ENCODE measurements at places on chromosomes 1 and 21.

GRCh38 chr1:70887936-70888335 is 159.7 kb downstream of the PTGER3 start:
- DNase-seq = no peak

- no peak for DNase-seq
These were observed 13.5 kb downstream of the SHISA4 start for GRCh38 chr1:201902198-201902597.

DNA sequence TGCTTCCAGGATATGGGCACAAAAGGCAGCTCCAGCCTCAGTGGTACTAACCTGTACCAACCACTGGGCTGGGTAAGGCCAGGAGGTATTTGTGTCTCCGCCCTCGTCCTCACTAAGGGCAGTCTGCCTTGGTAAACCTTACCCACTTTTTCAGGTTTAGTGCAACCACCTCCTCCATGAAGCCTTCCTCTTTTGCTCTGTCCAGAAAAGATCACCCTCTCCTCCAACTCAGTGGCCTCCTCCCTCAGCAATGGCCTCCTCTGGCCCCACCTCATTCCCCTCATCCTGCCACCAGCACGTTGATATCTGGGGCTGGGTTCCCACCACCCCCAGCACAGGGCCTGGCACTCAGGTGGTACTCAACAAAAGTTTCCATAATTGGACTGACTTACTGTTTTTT is 161.5 kb downstream of the GRIK3 start:
- DNase-seq = no peak

- DNase-seq = no peak
These were observed 323.4 kb downstream of the LTN1 start for GRCh38 chr21:28669321-28669720.

GRCh38 chr1:227260433-227260832 is 57.9 kb downstream of the CDC42BPA start:
- no peak for DNase-seq

- peak; percentile 33 for DNase-seq
These were observed 16.9 kb downstream of the MTARC1 start for GRCh38 chr1:220803401-220804201.

GRCh38 chr1:96482616-96483015 is 239.0 kb upstream of the PTBP2 start:
- DNase-seq = no peak

- no peak for DNase-seq
These were observed 29.3 kb downstream of the CRYZ start for GRCh38 chr1:74703386-74704182.

DNA sequence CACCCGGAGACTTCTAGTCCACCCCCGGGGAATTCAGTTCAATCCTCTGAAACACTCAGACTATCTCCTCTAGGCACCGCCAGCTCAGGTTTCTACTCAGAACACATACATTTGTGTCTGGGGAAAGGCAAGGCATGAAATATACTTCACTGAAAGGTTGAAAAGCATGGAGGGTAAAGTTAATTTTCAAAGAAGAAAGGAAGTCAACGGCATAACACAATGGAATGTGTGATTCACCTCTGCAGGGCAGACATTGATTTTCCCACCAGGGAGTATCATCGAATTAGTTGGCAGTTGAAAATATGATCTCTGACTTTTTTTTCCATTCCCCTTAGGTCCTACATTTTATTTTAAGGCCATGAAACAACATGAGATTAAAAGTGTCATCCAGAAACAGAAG is 669.4 kb downstream of the SMYD3 start:
- DNase-seq = no peak

DNA sequence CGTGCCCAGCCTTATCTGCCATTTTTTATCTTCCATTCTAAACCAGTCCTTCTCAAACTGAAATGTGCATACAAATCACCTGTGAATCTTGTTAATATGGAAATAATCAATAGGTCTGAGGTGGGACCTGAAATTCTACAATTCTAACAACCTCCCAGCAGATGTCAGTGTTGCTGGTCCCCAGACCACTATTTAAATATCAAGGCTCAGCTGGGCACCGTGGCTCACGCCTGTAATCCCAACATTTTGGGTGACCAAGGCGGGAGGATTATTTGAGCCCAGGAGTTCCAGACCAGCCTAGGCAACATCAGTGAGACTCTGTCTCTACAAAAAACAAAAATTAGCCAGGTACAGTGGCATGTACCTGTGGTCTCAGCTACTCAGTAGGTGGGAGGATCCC is 4.1 kb downstream of the UQCRHL start:
- peak; percentile 17 for DNase-seq

DNA sequence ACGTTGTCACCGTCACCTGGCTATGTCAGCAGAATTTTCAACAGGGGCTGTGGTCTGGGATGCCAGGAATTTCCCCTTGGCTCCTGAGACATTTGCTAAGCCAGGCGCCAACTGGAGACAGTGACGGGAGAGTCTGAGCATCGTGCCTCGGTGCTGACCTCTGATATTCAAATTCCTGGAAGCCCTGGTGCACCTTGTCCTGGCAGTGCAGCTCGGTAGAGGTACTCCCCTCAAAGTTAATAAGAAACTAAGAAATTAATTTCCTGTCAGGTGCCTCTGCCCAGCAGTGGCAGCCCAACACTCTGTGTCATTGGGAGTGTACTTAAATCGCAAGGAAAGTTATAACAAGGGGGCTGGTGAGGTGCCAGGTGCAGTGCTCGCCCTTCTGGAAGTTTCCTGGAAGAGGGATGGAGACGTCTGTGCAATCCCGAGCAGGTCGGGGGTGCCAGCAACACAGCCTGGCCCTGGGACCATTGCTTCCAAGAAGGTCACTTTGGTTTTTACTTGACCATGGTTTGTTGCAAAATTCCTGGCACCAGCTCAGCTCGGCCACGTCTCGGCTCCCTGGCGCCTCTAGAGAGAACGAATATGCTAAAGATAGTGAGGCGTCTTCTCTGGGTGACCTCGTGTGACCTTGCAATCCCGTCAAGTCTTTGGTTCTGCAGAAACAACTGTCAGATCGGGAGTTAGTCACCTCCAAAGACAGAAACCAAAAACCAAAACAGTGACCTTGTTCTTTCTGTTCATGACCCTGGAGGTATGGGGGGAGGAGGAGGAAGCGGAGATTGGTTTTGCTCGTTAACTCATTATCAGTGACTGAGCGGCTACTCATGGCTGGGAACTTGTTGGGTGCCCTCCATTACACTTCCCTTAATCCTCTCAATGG is 149.5 kb upstream of the VAMP3 start:
- DNase-seq = no peak

GRCh38 chr1:68015369-68015768 is 35.1 kb downstream of the DIRAS3 start:
- DNase-seq = no peak

DNA sequence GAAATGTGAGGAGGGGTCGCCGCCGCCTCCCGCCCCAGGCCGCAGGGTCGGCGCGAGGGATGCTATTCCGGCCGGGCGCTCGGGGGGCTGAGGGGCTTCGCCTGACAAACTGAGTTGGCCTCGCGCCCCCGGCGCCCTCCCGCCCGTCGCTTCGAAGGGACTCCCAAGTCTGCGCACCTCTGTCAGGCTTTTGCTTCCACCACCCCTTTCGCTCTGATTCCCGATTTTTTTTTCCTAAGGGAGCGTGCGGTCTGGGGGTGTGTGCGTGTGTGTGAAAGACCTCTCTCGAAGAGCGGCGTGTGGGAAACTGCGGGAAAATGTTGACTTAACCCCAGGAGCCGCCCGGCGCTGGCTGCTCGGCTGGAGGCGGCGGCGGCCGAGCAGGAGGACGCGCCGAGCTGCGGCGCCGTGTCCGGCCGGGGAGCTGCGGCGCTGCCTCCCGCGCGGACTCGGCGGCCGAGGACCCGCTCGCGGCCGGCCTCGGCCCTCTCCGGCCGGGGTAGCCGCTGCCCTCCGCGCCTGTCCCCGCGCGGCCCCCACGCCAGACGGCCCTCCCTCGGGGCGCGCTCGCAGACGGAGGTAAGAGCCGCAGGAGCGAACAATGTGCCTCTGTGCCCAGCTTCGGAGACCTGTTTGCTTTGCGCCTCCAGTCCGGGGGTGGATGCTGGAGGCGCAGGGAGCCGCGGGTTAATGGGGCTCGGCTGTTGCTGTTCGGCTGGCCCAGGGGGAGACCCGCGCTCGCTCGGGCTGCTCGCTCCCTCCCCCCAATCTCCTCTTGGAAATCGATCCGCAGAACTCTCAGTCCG is 1.1 kb downstream of the ADGRL2 start:
- DNase-seq = no peak

GRCh38 chr1:205983925-205984725 is 19.1 kb downstream of the RAB7B start:
- DNase-seq = peak; percentile 28

- DNase-seq = no peak
These were observed 75.6 kb upstream of the KAZN start for GRCh38 chr1:14522926-14523241.

DNA sequence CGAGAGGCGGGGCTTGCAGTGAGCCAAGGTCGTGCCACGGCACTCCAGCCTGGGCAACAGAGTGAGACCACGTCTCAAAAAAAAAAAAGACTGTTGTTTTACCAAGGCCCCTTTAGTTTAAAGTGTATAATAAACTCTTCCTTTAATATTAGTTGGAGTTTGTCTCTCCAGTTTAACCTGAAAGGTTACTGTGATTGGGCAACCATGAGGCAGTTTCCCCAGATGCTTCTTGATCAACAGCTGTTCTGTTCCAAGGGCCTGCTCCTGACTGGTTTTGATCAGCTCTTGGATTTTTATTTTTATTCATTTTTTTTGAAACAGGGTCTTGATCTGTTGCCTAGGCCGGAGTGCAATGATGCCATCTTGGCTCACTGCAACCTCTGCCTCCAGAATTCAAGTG is 18.1 kb upstream of the C2CD2 start:
- no peak for DNase-seq

DNA sequence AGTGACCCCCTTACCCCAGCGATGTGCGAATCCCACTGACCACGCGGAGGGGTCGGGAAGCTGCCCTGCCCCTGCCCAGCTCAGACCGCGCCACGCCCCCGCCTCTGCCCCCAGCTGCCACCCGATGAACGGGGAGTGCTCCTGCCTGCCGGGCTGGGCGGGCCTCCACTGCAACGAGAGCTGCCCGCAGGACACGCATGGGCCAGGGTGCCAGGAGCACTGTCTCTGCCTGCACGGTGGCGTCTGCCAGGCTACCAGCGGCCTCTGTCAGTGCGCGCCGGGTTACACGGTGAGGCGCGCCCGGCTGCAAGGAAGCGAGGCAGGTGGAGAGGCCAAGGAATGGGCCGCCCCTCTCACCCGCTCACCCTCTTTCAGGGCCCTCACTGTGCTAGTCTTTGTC is 11.9 kb upstream of the LRRC71 start:
- no peak for DNase-seq

DNA sequence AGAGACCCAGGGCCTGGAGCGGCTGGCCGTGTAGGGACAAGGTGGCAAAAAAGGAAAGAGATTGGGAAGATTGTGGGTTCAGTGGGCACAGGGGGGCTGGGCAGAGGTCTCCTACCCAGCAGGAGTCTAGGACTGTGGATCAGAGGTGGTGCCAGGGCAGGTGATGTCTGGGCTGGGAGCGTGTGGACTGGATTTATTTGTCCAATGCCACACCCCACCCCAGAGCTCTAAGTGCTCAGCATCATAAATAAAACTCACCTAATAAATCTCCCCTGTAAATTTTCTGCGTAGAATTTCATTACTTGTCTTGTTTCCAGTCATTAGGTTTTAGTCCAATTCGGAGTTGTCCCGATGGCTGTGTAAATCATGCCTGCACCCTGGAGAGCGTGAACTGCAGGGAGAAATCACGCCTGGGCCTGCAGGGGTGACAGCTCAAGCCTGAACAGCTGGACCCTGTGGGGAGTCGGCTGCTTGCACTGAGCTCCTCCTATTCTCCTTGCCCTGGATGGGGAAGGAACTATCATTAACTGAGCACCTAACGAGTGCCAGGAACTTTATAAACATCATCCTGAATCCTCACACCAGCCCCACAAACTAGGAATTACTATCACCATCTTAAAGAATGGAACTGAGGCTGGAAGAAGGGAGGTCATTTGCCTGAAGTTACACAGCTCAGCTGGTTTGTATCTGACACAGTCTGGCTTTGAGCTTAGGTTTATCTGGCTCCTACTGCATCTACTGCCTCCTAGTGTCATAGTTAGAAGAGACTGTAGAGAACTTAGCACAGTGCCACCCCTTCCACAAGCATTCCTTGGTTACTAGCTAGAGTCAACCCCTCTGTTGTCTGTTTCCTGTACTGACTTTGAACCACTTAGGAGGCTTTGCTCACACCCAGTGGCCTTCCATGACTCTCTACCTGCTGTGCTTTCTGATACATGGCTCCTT is 25.0 kb upstream of the POU3F1 start:
- no peak for DNase-seq

GRCh38 chr1:99268021-99268420 is 3.7 kb downstream of the PLPPR4 start:
- no peak for DNase-seq

- no peak for DNase-seq
These were observed 25.2 kb downstream of the EXOC8 start for GRCh38 chr1:231312432-231312788.

DNA sequence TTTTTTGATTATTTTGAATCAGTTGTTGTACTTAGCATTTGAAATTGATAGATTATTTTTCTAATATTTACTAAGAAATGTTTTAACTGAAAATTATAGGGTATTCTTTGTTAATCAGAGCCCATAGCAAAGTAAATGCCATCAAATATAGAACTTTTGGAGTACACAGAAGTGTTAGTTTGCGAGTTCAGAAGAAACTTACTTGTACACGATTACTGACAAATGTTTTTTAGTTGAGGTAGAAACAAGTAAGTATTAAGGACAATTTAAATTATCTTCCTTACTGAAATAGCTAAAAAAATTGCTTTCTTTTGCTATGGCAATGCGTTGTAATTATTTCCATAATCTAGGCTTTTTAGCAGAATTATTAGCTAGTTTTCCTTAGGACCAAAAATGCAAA is 692.2 kb downstream of the USP25 start:
- no peak for DNase-seq

DNA sequence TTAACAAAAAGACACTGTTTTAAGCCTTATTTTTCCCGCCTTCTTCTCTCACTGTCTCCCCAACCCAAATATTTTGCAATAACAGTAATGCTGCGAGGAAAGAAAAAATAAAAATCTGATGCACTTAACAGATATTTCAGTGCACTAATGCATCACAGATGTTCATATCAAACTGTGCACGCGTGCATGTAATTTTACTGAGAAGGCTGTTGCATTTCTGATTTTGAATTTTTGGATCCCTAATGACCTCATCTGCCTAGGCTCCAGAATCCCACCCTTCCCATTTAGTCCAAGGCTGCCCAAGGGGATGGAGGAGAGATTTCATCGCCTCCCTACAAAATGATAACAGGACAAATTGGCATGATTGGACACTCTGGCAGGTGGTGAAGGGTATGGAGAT is 5.5 kb downstream of the TRABD2B start:
- no peak for DNase-seq

DNA sequence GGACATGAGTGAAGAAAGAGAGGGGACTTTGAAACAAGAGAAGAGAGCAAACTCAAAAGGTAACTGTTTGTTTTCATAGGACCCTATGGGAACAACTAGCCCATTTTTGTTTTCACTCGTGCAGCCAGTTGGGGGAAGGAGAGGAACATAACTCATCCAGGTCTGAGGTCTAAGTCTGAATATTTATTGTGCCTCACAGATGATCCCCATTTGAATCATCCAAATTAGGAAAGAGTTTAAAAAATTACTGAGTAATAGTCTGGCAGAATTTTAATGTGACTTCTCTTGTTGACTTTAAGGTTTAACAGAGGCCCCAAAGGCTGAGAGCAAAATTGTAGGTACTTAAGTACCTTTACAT is 10.4 kb upstream of the TSPAN2 start:
- no peak for DNase-seq
